ENCODE measurements at places on chromosomes 13 and 19. TPM values are rescaled to one million over a fixed set of nuclear protein-coding genes. Genes with fewer than 3 reads are reported as not detected.
A peak's percentile ranks its signal among the peaks of the same experiment; 100 is the strongest.

DNA sequence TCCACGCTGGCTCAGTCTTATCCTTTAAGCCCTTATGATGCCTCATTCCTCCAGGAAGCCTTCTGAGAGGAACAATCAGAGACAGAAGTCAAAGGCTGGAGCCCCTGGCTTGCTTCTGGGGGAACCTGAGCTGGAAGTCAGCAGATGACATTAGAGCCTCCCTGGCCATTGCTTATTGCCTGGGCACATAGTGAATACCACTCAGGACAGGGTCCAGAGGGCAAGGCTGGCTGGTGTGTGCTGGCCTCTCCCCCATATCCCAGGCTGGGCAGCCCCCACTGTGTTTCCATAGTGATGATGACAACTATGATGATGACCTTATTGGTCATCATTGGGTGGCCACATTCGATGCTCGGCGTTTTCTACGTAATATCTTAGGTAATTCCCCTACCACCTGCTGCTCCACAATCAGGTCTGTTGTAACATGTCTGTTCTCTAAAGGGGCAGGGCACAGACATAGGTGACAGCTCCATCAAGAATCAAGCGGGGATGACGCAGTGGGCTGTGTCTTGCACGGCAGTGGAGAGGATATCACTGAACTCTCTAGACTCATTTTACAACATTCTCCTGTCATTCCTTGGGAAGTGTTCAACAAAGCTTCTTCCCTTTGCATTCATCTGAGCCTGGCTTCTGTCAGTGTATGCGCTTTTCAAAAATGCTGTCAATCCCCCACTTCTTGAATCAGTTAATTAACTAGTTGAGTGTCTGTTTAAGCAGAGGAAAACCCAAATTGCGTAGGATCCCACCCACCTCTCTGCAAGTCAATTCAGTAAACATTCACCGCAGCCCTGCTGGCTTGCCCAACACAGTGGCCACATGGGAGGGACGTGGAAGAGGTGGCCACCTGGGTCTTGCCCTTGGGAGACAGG, 89.4 kb upstream of the TSHZ3 start:
- no peak overlapping the region for H3K4me3 ChIP-seq
- no peaks in the 10 kb centered on the region for H3K36me3 ChIP-seq
- no peak overlapping the region for H3K27ac ChIP-seq
- DNase-seq = no peak
- peaks cover 16% of the 10 kb centered on the region for H3K27me3 ChIP-seq
- no peaks in the 10 kb centered on the region for H3K4me1 ChIP-seq

DNA sequence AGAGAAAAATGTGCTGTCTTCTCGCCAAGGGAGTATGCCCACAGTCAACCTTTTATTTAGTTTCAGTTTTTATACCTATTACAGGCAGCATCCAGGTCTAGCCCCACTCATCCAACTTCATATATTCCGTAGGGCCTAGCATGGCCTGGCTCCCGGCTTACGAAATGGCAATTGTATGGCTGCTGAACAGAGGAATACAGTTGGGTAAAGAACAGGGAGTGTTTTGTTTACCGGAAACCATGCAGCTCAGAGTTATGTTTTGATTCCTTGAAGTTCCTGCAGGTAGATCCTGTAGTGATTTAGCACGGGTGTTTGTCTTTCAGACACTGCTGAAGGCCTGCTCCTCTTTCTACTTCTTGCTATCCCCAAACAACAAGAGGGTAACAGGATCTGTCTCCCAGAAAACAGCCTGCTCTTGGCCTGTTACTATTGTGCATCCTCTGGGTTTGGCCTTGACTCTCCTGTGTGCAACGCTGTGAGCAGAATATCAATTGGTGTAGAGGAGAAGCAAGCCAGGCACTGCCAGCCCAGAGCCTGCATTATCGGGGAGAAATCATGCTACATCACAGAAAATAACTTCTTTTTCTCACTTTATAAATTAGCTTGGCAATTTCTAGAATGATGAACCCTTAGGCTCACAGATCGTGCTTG, 32.4 kb downstream of the OLFM4 start:
- DNase-seq = no peak
- no peaks in the 10 kb centered on the region for H3K27me3 ChIP-seq
- no peaks in the 10 kb centered on the region for H3K36me3 ChIP-seq
- no peak overlapping the region for H3K27ac ChIP-seq
- H3K4me3 ChIP-seq = no peak overlapping the region
- no peaks in the 10 kb centered on the region for H3K4me1 ChIP-seq

Gene TPP2
- total RNA-seq = 43.6 TPM

DNA sequence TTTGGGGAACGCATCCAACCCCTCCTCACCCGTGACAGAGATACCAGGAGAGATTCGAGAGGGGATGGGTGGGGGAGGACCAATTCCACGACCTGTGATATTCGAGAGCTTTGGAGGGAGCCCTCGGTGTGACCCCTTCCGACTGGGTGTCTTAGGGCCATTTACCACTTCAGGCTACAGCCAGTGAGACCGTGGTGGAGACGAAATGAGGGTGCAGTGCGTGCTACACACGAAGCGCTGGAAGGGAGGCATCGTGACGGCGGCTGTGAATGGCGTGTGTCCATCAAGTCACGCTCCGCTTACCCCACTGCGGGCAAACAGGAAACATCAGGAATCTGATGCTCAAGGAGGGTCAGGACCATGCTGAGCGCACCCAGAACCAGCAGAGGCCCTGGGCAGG, 10.4 kb downstream of the CTU1 start:
- no peak overlapping the region for H3K4me3 ChIP-seq
- no peaks in the 10 kb centered on the region for H3K27me3 ChIP-seq
- no peak overlapping the region for H3K27ac ChIP-seq
- H3K4me1 ChIP-seq = peaks cover 23% of the 10 kb centered on the region

GRCh38 chr13:39918620-39919236, 263.3 kb downstream of the COG6 start:
- no peaks in the 10 kb centered on the region for H3K36me3 ChIP-seq
- DNase-seq = no peak
- no peak overlapping the region for H3K27ac ChIP-seq
- no peaks in the 10 kb centered on the region for H3K27me3 ChIP-seq

DNA sequence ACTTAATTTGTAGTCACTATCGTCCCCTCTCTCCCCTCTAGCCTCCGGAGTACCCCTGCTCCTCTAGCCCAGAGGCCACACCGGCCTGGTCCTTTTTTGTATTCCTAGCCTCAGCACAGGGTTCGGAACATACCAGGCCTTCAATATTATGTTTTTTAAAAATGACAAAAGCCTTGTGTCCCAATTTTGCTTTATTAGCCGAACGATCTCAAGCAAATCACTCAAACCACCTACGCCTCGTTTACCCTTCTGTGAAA, 463 bp upstream of the POMP start:
- peak overlapping the region; percentile 96 for H3K27ac ChIP-seq
- peaks cover 10% of the 10 kb centered on the region for H3K4me1 ChIP-seq
- peak overlapping the region; percentile 92 for H3K4me3 ChIP-seq
- no peaks in the 10 kb centered on the region for H3K36me3 ChIP-seq
- no peak for DNase-seq
- H3K27me3 ChIP-seq = no peaks in the 10 kb centered on the region

Gene RFX2
- total RNA-seq = 18.8 TPM

Gene ZNF763
- 5.7 TPM for total RNA-seq

Measured in left lung (tissue), 14 donors.